ENCODE measurements at places on chromosomes 4 and X.

GRCh38 chr4:36990128-36990872 lies 254.2 kb upstream of the NWD2 start:
- no peak for DNase-seq

- DNase-seq = no peak
Measured at GRCh38 chrX:153351981-153352380, 18.0 kb downstream of the ZNF275 start.

- no peak for DNase-seq
Measured at GRCh38 chrX:14916017-14916674, 42.9 kb downstream of the MOSPD2 start.

GRCh38 chr4:33369446-33369845 lies 2649.3 kb downstream of the PCDH7 start:
- DNase-seq = no peak

DNA sequence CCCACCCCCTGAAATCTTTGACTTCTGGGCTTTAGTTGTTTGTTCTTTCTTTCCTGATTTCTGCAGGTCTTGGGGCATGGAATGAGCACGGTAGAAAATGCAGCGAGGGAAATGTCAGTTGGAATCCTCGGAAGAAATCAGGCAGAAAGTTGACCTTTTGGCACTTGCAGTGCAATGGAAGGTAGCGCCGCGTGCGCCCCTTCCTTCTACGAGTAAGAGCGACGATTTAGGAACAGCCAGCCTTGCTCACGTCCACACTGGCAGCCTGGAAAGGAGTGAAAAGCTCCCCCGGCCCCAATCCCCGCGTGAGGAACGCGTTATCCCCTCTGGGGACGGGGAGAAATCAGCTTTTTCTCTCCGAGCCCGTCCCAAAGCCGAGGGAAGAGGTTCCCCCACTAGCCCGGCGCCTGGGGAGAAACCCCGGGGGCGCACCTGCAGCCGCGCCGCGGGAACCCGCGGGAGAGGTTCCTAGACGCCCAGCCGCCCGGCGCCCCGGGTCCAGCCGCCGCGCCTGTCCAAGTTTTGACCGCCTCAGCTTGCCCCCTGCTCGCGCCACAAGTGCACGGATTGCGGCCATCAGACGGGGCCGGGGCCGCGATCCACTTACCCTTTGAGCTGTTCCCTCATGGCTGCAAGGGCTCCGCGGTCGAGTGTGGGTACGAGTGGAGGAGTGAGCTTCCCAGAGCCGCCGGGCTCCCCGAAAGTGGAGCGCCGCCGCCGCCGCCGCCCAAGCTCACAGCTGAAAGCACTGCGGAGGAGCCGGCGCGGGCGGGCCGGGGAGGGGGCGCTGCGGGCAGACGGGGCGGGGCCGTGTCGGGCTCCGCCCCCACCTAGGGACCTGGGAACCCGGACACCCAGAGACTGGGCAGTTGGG lies 194.6 kb upstream of the FTHL17 start:
- no peak for DNase-seq

- DNase-seq = no peak
Measured at GRCh38 chr4:38939165-38939564, 71.6 kb downstream of the FAM114A1 start.

DNA sequence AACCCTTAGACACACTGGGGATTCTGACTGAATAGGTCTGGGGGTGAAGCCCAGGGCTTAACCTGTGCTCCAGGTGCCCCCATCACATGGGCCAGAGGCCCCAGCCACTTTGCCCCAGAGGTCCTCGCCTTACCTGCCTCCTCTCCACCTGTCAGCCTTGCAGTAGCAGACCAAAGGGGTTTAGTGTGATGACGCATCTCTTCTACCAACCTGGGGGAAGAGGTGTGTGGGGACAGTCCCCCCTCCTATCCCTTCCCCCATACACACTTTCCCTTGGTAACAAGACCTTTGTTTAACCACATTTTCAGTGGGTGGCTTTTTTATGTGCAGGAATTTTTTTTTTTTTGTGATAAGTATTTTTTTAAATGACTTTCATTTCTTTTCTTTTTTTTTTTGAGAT lies 6.3 kb downstream of the CLCN4 start:
- DNase-seq = no peak

- no peak for DNase-seq
Measured at GRCh38 chr4:95957054-95957453, 117.2 kb downstream of the PDHA2 start.

GRCh38 chrX:43813898-43814297 lies 68.4 kb downstream of the MAOB start:
- no peak for DNase-seq

DNA sequence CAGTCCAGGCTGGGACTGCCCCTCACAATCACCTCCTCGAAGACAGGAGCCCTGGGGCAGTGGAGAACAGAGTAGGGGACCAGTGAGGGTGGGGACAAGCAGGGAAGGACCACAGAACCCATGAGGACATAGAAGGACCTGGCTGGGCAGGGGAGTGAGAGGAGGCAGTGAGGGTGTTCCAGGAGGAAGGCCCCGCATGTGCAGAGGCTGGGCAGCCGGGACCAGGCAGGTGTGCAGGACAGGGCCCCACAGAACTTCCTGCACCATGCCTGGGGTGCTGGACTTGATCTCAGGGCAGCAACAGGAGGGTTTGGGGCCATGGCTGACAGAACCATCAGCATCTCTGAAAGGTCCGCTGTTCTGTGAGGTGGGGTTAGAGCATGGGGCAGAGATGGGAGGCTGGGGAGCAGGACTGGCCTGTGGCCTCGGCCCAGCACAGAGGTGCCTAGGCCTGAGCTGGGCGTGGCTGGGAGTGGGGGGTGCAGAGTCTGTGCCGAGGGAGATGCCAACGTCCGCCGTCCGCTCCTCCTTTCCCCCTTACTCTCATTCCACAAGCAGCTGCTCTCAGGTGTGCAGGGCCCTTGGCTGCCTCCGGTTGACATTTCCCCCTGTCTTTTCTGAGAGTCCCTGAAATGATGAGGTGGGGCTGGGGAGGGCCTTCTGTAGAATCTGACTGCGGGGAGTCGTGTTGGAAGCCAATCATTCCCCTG lies 40.8 kb downstream of the EVC start:
- no peak for DNase-seq
